ENCODE measurements at places on chromosomes 1 and 21.

DNA sequence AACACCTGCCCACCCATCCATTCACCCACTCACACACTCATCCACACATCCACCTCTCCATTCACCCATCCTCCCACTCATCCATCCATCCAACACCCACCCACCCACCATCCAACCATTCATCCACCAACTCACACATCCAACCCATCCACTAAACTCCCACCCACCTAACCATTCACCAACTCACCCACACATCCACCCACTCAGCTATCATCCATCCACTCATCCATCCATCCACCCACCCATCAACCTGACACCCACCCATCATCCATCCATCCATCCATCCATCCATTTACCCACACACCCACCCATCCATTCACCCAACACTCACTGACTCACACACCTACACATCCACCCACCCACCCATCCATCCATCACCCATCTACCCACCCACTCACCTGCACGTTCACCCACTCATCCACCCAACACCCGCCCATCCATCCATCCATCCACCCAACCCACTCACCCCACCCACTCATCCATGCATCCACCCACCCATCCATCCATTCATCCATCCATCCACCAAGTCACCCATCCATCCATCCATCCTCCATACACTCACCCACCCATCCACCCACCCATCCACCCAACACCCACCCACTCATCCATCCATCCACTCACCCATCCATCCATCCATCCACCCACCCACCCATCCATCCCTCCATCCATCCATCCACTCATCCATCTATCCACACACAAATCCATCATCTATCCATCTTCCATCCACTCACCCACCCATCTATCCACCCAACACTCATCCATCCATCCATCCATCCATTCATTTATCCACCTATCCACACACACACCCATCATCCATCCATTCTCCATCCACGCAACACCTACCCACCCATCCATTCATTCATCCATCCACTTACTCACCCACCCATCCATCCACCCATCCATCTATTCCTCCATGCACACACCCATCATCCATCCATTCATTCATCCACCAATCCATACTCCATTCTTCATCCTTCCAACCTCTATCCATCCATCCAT is 17.4 kb upstream of the PRDM16 start:
- DNase-seq, result no peak

DNA sequence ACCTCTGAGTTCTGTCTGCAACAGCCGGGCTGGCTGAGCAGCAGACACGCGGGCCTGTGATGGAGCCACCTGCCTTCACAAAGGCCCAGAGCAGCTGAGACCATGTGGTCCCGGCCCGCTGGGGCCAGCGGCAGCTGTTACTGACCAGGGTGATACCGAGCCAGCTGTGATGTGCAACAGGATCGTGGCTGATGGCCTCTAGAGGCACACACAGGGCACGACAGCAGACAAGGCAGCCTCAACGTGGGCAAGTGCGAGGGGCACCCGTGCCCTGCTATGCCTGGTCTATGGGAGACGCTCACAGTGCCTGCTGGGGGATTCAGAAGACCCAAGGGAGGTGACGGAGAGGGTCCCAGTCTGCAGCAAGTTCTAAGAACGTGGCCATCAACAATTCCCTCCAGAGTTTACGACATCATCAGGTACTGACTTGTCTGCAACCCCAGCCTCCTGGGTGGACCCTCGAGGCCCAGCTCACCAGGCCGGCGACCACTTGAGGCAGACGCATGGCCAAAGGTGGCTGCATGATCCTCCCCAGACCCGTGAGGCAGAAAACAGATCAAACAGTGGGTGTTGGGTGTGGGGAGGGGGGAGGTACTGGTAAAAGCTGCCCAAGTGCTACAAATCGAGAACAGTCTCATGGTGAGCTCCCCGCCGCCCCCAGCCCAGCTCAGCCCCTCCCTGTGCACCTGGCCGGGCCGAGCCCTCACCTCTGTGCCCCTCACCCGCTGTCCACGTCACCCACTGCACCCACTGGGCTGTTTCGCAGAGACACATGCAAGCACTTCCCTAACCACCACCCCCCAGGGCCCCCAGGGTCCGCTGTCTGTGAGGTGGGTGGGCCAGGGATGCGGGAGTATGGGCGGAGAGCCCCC is 6.0 kb downstream of the POFUT2 start:
- no peak for DNase-seq

- DNase-seq, result no peak
These were observed 128.2 kb downstream of the GALNT2 start for GRCh38 chr1:230195199-230195598.

GRCh38 chr21:38804789-38805327 is 871 bp upstream of the ETS2 start:
- peak; percentile 47 for DNase-seq

DNA sequence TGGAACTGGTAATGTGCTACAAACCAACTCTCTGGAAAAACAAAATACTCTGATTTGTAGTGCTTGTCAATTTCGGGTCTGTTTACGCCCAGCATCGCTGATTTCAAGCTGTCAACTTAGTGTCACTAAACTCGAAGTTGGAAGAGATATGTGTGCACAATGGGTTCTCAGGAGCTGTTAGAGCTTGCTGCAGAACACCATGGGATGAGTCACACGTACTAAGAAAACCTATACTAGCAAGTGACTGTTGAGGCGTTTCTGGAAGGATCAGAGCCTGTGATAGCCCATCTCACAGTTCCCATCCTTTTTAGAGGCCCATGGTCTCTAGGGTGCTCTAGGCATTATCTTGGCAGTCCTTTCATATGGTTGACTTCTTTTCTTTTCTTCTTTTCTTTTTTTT is 14.3 kb downstream of the GMEB1 start:
- no peak for DNase-seq

- DNase-seq, result peak; percentile 82
These were observed 59.3 kb downstream of the H3-3A start for GRCh38 chr1:226121587-226122400.

- DNase-seq, result peak; percentile 20
These were observed 1.7 kb upstream of the ZBTB18 start for GRCh38 chr1:244049162-244050013.

- no peak for DNase-seq
These were observed 129.8 kb downstream of the RPS6KC1 start for GRCh38 chr1:213180833-213181232.

DNA sequence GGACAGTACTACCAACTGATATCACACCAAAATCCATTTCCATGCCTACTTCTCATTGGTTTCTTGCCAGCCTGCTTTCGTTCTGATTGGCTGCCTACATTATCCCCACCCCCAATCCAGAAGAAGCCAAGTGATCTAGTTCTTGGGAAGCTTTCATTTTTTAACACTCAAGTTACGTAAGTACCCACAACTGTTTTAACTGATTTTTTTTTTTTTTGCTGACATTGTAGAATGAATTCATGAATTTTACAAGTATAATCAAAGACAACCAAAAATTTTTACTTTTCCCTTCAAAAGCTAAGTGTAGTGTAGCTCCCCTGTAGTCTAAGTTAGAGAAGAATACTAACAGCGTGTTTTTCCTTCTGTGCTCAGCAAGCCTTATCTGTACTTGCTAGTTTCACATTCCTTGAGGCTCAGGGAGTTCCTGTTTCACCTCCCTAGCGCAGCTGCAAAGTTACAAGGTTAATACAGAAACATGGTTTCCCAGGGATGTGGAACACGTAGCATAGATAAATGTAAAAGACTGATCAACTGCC is at the start of gene SLC9C2:
SLC9C2 (minus strand) TSS at position 17 of the 536 bp plus-strand sequence. CDS start 1,296 bp downstream, outside the sequence.
- no peak for DNase-seq

- no peak for DNase-seq
These were observed 112.7 kb upstream of the WNT4 start for GRCh38 chr1:22255341-22256212.

DNA sequence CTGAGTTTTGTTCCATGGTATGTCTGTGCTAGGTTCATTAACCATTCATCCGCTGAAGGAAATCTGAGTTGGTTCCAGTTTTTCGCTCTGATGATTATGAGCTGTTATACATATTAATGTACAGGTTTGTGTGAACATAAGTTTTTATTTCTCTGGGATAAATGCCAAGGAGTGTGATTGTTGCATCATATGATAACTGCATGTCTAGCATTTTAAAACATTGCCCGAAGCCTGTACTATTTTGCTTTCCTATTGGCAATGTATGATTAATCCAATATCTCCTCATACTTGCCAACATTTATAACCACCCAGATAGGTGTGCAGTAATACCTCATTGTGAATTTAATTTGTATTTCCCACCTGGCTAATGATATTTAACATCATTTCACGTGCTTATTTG is 322.7 kb downstream of the ZNF326 start:
- DNase-seq, result no peak

DNA sequence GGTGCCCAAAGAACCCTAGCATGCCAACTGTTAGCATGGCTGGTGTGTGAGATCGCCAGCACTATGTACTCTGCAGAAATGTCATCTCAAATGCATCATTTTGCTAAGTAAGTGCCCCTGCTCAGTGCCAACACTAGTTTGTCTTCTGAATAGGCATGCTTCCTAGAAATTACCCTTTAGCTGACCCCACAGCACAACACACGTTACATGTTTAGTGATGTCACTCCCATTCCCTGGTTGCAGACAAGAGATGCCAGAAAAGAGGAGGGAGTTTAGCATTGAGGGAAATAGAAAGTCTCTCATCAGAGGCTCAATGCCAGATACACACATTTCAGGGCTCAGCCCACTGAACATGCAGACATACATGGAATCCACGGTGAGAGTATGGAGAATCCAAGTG is 9.3 kb upstream of the ST6GALNAC3 start:
- no peak for DNase-seq

DNA sequence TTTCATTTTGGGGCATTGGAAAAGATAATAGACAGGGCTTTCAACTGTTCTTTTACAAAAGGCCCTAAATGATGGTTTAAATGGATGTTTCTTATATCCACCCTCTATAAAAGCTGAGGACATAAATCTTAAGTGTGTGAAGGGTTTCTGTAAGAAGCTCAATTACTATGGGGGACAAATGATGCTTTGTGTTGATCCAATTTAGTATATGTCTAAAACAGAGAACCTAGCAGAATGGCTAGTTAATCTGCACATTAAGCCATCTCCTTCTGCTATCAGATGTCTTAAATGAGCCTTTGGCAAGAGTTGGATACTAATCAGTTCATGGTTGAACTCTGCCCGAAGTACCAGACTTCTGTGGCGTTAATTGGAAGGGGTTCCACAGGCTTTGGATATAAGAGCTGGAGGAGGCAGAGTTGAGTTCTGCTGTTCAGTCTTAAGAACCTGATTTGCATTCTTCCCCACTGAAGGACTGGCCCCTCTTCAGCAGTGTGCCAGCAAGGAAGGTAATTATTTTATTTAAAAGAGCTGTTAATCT is 43.1 kb downstream of the PTGFRN start:
- DNase-seq, result no peak

- no peak for DNase-seq
These were observed 79.8 kb downstream of the PCBP3 start for GRCh38 chr21:45723049-45723958.

Data from NCI-H1436 (cell line).